ENCODE measurements at places on chromosomes 6 and 20. TPM values are rescaled to one million over a fixed set of nuclear protein-coding genes. Genes with fewer than 3 reads are reported as not detected.

DNA sequence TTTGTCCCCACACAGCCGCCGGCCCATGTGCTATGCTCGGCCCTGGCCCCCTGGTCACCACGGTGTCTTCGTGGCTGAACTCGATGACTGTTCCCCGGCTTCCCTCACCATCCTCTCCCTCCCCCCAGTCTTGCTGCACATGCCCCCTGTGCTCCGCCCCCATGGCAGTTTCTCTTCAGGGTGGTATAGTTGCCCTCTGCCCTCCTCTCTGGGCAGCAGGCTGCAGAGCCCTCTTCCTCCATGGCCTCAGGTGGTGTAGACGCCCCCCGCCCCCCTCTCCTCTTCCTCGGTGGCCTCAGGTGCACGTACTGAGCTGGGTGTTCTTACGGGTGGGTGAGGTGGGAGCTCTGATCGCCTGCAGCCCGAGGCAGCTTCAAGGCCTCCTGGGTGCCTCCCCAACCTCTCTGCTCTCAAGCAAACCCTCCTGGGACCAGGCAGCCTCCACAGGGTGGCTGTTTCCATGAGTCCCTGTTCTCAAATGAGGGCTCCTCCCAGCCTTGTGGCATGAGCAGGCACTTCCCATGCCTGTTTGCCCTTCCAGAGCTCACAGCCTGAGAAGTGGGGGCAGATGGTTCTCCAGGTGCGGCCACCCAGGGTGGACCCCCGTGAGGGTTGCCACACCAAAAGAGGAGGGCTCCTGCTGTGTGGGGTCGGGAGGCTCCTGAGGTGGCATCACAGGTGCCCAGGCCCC lies 24.8 kb downstream of the COL20A1 start:
- DNase-seq: no peak

DNA sequence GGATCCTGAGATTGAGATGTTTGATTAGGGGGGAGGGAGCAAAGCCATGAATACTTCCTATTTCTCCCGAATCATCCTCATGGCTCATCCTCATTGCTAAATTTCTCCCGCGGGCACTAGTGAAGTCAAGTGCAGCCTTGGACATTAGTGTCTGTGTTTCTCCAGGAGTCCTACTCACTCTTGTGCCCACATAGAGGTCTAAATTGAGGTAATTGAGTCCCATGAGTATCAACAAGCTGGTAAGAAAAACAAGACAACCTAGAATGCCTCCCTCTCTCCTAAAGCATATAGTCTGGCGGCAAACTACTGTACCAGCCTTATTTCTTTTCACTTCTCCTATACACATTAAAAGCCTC lies 420 bp downstream of the CENPQ start:
- no peak for DNase-seq

GRCh38 chr6:4383910-4384638 lies 248.7 kb upstream of the ECI2 start:
- DNase-seq: no peak

- no peak for DNase-seq
Measured at GRCh38 chr20:10201321-10201870, 17.2 kb upstream of the SNAP25 start.

DNA sequence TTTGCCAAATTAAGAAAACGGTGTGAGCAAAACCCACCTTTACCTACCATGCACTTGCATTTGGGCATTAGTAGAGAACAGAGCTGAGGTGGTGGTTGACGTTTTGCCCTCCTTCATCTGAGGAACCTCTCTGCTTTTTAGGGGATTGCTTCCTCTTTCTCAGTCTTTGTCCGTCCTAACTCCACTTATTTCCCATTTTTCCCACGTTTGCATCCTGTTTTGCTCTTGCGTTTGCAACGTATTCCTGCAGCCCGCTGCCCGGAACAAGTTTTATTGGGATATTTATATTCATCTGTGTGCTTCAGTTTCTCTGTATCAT lies 374 bp upstream of the SERINC1 start:
- DNase-seq: no peak

The SNAP91 gene
- total RNA-seq: not detected

The RWDD2A gene
- total RNA-seq: 1.5 TPM

All from activated CD8-positive, alpha-beta T cell treated with anti-CD3 and anti-CD28 coated beads for 36 hours (primary cell).